ENCODE measurements at places on chromosomes 1 and 21. TPM values are rescaled to one million over a fixed set of nuclear protein-coding genes. Genes with fewer than 3 reads are reported as not detected.

VTCN1 gene
- total RNA-seq, result 0.50 TPM

- DNase-seq, result peak; percentile 60
Observed at GRCh38 chr1:95013950-95014574, 58.7 kb downstream of the ALG14 start.

SELE gene
- total RNA-seq, result 7.1 TPM

TSPEAR gene
- not detected for total RNA-seq

GRCh38 chr1:29835874-29836273 is 599.6 kb downstream of the PTPRU start:
- DNase-seq, result no peak

PLA2G2A gene
- 0.40 TPM for total RNA-seq

DNA sequence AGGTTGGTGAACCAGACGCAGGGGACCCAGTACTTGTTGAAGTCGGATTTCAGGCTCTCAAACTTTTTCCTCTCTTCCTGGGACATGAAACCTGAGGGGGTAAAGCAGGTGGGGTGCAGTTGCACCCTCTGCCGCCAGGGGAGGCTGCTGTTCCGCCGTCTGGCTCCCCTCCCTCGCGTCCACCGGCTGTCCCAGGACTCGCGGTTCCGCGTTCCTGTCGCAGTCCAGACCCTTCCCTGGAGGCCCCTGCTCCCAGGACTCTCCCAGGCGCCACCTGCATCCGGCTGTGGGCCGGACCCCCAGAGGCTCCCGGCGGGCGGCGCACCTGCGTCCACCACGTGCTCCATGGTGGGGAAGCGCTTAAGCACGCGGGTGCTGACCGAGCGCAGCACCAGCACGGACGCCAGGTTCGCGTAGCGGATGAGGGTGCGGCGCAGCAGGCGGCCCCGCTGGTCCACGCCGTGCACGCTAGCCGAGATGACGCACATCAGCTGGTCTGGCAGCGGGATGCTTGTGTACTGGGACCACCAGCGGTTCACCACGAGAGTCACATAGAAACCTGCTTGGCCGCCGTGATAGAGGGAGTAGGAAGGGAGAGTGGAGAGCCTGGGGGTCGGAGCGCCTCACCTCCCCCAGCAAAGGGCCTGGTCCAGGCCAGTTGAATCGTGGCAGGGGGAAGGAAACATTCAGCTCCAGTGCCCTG is 1.7 kb downstream of the BEST4 start:
- DNase-seq, result no peak

WNT4 gene
- total RNA-seq, result 35.0 TPM

GRCh38 chr1:4624801-4625200 is 29.6 kb upstream of the AJAP1 start:
- no peak for DNase-seq

DNA sequence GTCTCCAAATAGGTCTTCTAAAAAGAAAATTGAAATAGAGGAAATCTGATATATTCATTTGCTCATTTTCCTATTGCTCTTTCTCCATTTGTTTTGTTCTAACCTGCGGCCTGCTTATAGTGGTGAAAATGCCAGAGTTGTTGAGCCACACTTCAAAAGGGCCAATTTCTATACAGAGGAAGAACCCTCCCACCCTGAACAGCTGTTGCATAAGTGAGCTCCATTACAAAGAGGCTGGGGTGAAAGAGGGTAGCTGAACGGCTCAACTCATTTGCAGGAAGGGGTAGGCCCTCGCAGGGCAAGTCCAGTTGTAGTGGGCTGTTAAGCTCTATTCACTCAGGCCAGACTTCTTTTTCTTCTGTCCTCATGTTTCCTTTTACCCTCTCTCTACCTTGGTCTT is 8.8 kb downstream of the ADCY10 start:
- no peak for DNase-seq

DNA sequence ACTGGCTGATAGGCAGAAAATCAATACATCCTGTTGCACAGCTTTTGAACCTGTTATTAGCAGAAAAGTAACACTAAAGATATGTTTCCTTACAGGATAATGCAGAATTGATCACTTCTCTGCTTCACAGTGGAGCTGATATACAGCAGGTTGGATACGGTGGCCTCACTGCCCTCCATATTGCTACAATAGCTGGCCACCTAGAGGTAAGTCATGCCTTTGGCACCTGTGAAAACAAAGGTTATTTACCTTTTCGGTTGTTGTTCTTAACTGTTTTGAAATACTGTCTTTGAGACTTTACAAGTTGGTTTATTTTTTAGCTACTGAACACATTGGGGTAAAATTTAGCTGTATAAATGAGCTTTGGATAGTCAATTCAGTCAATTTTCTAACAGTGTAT is 36.3 kb downstream of the TNNI3K start:
- DNase-seq, result no peak

- no peak for DNase-seq
Observed at GRCh38 chr1:183291216-183291762, 105.2 kb downstream of the LAMC2 start.

FAM177B gene
- 0.66 TPM for total RNA-seq

- no peak for DNase-seq
Observed at GRCh38 chr1:231836227-231836893, 209.8 kb downstream of the DISC1 start.

DNA sequence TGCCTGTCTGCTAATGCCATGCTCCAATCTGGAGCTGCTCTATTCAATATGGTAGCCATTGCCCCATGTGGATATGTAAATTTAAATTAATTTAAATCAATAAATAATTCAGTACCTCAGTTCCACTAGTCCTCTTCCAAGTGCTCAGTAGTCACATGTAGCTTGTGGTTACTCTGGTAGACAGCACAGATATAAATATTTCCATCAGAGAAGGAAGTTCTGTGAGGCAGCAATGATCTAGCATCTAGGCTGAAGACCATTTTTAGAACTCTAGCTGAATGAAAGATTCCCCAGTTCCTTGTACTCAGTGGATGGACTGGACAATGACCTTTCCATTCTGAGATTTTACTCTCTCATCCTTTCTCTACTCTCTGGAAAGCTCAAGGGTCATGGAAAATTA is 25.8 kb upstream of the CAPZB start:
- no peak for DNase-seq

GRCh38 chr1:157910270-157910669 is 68.7 kb upstream of the CD5L start:
- DNase-seq, result no peak

- no peak for DNase-seq
Observed at GRCh38 chr1:70459496-70460225, 48.6 kb downstream of the CTH start.

DNA sequence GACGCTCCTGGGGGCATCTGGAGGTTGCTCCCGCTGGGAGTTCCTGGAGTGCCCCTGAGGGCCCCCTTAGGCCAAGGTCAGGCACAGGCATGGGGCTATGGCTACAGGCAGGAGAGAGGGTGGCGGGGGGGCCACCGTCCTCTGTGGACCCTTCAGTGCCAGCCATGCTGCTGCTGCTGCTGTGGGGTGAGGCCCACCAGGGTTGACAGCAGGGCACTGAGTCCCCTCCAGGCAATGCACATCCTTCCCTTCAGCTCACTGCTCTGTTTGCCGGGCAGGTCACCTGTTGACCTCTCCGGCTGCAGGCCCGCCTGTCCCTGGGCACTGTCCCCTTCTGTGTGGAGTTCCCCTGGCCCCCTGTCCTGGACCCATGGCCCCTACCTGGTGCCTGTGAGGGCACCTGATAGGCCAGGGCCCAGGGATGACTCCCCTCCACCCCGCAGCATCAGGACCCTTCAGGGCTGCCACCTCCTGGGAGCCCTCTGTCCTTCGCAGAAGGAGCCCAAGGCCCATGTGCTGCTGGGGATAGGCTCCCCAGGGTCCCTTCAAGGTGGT is 34.1 kb upstream of the ADARB1 start:
- DNase-seq, result no peak

GRCh38 chr1:86868477-86868876 is 45.4 kb downstream of the SELENOF start:
- no peak for DNase-seq

DYNLT5 gene
- total RNA-seq, result 25.4 TPM

DNA sequence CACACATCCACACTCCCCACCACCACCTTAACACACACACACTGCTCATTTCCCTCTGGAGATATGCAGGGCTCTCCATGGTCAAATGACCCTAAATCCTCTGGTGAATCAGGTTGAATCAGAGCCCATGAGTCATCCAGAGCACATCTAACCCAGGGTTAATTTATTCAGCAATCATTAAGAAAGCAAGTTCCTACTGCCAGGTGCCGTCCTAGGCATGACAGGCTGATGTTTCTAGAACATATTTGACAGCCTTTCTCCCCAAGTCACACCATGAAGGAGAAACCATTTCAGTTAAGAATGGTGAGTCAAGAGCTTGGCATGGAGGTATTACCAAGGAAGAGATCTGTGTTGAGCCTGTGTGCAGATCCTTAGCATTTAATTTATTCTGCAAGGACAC is 194.3 kb upstream of the CAMK1G start:
- DNase-seq, result no peak
